ENCODE measurements at places on chromosomes 16 and 17. TPM values are rescaled to one million over a fixed set of nuclear protein-coding genes. Genes with fewer than 3 reads are reported as not detected.

OR1G1 gene
- total RNA-seq = not detected

ITGAX gene
- total RNA-seq = 1.1 TPM

GRAPL gene
- 0.22 TPM for total RNA-seq

EIF3CL gene
- 116 TPM for total RNA-seq

All from A549 treated with AZD2906 at 1 μM for 4 hours (cell line).